ENCODE measurements at places on chromosomes 4 and X.

GRCh38 chr4:24024605-24025004 lies 134.8 kb upstream of the PPARGC1A start:
- DNase-seq: no peak

DNA sequence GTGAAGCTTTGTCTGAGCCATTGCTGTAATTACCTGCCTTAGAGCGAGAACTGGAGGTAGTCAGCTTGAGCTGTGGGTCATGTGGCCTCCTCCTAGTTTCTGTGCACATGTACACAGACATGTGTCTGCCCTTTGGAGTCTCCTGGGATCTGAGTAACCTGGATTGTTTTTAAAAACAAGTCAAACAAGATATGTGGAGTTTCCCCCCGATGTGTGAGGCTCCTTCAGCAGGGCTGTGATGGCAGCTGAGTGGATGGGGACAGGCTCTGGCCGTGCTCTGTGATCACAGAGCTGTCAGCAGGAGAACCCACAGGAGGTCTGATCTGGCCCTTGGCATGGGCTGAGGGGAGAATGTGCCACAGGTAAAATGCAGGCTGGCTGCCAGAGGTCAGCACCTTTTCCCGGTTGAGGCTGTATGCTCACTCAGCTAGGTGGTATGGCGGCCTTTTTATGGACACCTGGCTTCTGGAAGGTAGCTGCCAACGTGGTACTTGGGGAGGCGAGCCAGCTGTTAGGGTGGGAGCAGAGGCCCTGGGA lies 38.4 kb downstream of the NOP14 start:
- DNase-seq: no peak

DNA sequence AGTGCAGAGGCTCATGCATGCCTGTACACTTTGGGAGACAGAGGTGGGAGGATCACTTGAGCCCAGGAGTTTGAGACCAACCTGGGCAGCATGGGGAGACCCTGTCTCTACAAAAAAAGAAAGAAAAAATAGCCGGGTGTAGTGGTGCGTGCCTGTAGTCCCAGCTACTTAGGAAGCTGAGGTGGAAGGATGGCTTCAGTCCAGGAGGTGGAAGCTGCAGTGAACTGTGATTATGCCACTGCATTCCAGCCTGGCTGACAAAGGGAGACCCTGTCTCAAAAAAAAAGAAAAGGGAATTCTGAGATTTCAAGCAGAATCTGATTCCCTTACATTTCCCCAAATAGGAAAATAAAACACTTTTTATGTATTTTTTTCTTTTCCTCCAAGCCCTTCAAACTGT lies 83.5 kb downstream of the SYNPO2 start:
- no peak for DNase-seq

- DNase-seq: no peak
Observed at GRCh38 chr4:7687006-7687405, 252.3 kb upstream of the PSAPL1 start.

DNA sequence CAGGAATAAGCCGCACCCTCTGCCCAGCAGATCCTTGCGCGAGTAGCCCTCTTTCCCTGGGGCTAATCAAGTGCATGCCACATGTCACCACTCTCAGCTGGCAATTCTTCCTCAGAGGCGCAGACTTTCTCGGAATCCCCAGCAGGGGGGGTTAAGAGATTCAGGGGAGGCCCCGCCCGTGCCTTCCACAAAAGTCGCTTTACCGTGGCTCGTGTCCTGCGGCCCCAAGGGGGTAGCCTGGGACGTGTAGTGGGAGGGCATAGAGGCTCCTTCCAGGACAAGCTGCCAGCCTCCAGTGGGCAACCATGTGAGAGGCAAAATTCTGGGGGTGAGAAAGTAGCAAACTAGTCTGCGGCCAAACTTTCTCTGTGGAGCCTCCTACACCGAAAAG lies 652 bp downstream of the SRPX start:
- DNase-seq: peak; percentile 67

DNA sequence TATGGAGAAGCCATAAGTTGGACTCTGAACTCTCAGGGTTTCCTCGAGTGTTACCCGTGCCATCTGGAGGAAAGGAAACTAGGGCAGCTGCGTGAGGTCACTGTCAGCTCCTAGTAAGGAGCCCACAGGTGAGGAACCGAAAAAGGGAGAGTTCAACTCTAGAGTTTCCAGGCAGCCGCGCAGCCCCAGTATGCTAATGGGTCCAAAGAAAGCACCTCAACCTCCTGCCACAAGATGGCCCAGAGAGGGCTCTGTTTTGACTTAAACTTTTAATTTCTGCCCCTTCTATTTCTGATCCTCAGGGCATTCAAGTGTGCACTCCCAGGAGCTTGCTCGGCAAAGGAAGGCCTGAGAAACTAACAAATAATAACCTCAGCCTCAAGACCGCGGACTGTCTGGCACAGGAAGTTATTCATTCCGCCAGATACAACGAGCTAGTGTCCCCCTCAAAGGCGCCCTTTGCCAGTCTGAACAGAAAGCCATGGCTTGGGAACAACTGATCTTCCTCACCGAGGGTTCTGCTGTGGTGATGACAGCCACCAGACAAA lies 13.9 kb downstream of the SCARB2 start:
- peak; percentile 54 for DNase-seq

- peak; percentile 27 for DNase-seq
Observed at GRCh38 chr4:6362896-6363295, 93.2 kb downstream of the WFS1 start.

DNA sequence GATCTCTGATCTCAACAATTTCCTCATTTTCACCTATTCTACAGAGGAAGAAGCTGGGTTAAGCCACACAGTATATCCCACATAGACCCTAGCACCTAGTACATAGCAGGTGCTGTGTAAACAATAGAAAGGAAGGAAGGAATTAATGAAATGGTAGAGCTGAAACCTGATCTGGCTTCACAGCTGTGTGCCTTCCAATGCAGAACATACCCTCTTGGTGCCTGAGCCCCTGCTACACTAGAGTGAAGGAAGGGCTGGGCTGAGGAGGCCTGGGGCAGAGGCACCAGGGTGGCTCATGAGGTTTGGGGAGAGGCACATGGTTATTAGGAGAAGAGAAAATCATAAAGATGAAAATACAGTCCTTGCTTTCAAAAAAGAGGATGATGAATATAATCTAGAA lies 21.3 kb downstream of the LRRC66 start:
- DNase-seq: no peak

GRCh38 chr4:61770456-61770855 lies 570.3 kb downstream of the ADGRL3 start:
- DNase-seq: no peak

DNA sequence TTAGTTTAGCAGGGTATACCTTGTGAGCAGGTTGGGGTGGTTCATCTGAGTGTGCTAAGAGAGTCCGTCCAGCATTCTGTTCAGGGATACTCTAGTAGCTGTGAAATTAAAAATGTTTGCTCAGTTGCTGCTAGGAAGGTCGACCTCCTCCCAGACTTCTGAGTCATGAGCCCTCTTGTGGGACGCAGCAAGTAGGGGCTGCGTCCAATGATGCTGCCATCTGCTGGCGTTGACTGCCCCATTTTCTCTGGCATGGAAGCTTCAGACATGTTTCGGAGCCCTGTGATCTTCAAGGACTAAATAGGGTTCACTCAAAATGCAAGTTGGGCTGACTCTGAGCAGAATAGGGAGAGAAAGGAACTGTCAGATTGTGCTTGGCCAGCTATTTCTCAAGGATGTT lies 201.0 kb upstream of the ARSJ start:
- DNase-seq: peak; percentile 85

DNA sequence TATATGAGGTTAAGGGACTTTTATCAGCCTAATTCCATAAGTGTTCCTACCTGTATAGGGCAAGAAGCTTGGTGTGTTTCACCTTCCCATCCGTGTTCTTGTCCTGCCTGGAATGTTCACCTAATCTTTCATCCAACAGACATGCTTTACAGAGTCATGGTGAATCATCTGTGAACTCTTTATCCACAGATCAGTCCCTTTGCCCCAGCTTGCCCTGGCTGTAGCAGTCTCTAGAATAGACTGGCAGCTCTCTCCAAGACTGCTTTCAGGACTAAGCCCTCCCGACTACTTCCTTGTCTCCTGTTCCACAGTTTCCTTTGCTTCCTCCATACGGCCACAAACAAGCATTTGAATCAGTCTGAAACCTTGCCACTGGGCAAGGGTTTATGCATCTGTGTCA lies 177.9 kb upstream of the IL15 start:
- DNase-seq: peak; percentile 6

- DNase-seq: no peak
Observed at GRCh38 chrX:17291171-17291900, 83.7 kb upstream of the NHS start.

- DNase-seq: no peak
Observed at GRCh38 chr4:174340714-174341113, 57.0 kb downstream of the CEP44 start.

DNA sequence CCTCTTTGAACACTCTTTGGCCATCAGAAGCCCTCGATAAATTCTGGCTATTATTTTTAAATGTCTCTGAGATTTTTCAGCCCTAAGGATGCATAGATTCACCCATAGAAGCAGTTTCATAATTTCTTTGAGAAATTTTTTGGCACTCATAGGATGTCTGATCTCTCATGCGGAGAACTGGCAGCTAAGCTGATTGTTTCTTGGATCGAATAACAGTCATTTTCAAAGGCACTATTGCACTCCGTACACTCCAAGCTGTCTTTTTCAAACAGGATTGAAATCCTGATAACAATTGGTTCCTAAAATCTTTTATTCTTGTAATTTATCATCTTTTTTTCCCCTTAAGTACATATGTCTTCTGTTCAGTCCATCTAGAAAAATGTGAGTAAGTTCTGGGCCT lies 411.9 kb downstream of the SPOCK3 start:
- DNase-seq: no peak

- peak; percentile 66 for DNase-seq
Observed at GRCh38 chr4:17276776-17277175, 235.1 kb downstream of the QDPR start.

- DNase-seq: no peak
Observed at GRCh38 chrX:3393178-3393577, 46.7 kb upstream of the MXRA5 start.

GRCh38 chrX:117910216-117910615 lies 206.4 kb downstream of the KLHL13 start:
- no peak for DNase-seq

All from fibroblast of lung (primary cell).